Neural progenitor cell (in vitro differentiated cells): ENCODE measurements at places on chromosomes 16 and 17. TPM values are rescaled to one million over a fixed set of nuclear protein-coding genes. Genes with fewer than 3 reads are reported as not detected.
A peak's percentile ranks its signal among the peaks of the same experiment; 100 is the strongest.

Gene TEKT3
- total RNA-seq: 0.97 TPM in 1 of 2 replicates, not detected in the other

Gene RAB26
- total RNA-seq: 2.1 and 4.4 TPM in 2 replicates

Gene SCNN1G
- total RNA-seq: not detected in 2 replicates

Gene MYH8
- not detected in 2 replicates for total RNA-seq

Gene HAP1
- total RNA-seq: 0.45 and 1.7 TPM in 2 replicates

Gene TP53TG3D
- total RNA-seq: not detected in 2 replicates

Gene ENPP7
- not detected in 2 replicates for total RNA-seq

Gene OR1A1
- not detected in 2 replicates for total RNA-seq

Gene MAFG
- total RNA-seq: 8.1 and 12.9 TPM in 2 replicates

GRCh38 chr16:4746215-4746614 lies 11.9 kb downstream of the DNAAF8 start:
- peaks cover 20% of the 10 kb centered on the region for H3K4me1 ChIP-seq
- no peaks in the 10 kb centered on the region for H3K36me3 ChIP-seq
- H3K27ac ChIP-seq: no peak overlapping the region
- no peak for DNase-seq
- no peaks in the 10 kb centered on the region for H3K27me3 ChIP-seq

GRCh38 chr16:47366228-47366627 lies 94.6 kb downstream of the ITFG1 start:
- H3K4me1 ChIP-seq: peaks cover 13% of the 10 kb centered on the region
- H3K27ac ChIP-seq: no peak overlapping the region
- peak; percentile 12 for DNase-seq
- no peak overlapping the region for H3K4me3 ChIP-seq
- no peaks in the 10 kb centered on the region for H3K36me3 ChIP-seq

DNA sequence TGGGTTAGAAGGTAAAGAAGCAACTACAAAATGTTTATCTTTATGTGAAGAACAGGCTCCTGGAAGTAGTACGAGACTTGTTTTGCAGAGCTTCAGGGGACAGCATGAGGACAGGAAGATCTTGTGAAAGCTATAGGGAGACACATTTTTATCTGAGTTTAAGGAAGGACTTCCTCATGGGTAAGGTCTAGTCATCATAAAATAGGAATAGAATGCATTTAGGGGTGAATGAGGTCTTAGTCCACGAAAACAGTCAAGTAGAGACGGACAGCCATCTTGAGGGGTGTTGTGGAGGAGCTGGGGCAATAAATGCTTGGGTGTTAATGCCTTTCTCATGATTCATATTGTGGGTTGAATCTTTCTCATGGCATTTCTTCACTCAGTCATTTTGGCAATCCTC lies 24.3 kb downstream of the KCNJ16 start:
- no peaks in the 10 kb centered on the region for H3K36me3 ChIP-seq
- DNase-seq: no peak
- H3K27me3 ChIP-seq: no peaks in the 10 kb centered on the region
- H3K4me1 ChIP-seq: no peaks in the 10 kb centered on the region

DNA sequence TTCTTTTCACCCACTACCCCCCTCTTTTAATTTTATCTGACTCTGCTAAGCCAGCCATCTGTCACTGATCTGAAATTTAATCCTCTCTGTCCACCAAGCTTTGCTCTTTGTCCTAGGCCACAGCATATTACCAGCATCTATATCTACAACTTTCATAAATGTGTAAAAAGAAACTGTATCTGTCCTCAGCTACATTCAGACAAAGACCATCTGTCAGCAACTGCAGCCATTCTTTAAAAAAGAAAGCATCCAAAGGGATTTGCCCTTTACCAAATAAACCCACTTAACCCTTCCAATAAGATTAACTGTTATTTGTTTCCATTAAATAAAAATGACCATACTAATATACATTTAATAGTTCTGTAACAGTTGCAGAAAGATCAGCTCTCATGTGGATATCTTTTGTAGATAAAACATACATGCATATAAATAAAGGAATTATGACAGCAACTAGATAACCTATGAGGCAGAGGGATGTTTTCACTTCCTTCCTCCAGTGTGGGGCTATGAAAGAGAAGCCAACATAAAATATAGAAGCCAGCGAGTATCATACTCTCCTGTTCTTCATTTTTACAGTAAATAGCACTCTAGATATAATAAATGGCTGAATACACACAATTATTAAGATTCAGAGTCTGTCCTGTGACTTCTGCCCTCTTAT lies 602.5 kb upstream of the SALL1 start:
- no peak overlapping the region for H3K4me3 ChIP-seq
- H3K4me1 ChIP-seq: peaks cover 60% of the 10 kb centered on the region
- H3K27ac ChIP-seq: no peak overlapping the region

- no peaks in the 10 kb centered on the region for H3K36me3 ChIP-seq
- DNase-seq: no peak
- H3K27ac ChIP-seq: no peak overlapping the region
- no peak overlapping the region for H3K4me3 ChIP-seq
Measured at GRCh38 chr17:75704963-75705875, 16.0 kb upstream of the ITGB4 start.

DNA sequence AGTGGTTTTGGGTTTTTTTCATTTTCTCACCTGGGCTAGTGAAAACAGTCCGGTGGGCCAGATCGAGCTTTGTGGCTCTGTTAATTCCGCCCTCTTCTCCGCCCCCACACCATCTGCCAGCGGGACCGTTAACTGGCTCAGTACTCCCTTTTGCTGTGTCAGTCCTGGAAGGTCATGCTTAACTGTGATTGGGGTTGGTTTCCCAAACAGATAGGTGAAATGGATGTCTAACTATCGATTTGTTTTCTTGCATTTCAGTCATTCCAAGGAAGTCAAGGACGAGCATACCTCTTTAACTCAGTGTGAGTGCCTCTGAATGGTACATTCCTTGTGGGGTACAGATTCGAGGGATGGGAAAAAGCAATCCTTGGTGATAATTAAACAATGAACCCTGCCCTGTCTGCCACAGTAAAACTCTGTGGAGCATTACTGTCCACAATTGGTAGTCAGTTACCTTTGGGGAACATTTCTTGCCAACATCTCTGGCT lies 56.7 kb downstream of the YPEL2 start:
- DNase-seq: no peak
- no peaks in the 10 kb centered on the region for H3K27me3 ChIP-seq
- no peak overlapping the region for H3K27ac ChIP-seq
- H3K4me3 ChIP-seq: no peak overlapping the region
- no peaks in the 10 kb centered on the region for H3K36me3 ChIP-seq

DNA sequence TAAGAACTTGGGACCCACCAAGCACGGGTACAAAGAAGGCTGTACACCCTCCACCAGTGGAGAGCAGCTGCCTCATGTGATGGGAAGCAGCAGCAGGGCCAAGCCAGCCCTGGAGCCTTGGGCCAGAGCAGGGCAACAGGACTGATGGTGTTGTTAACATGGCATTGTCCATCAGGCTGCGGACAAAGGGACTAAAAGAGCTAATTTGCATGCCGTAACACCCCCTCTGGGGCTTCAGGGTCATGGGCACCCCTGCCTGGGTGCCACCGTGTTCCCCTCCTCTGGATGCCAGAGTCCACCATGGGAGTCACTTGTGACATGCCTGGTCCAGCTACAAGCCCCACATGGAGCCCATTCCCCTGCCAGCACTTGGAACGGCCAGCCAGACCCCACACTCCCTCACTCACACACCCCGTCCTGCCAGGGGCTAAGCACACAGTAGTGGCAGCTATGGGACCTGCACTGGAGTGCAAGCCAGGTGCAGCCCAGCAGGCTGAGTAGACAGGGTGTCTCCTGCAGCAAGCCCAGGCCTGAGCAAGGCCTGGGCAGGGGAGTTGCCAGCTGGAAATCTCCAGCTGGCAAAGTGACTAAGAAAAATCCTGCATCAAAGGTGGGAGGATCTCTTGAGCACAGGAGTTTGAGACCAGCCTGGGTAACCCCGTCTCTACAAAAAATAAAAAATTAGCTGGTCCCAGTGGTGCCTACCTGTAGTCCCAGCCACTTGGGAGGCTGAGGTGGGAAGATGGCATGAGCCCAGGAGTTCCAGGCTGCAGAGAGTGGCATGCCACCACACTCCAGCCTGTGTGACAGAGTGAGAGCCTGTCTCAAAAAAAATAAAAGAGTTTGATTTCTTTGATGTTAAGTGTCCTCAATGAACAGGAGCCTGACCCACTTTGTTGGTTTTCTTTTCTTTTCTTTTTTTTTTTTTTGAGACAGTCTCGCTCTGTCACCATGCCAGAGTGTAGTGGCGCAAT lies 33.7 kb downstream of the NOL11 start:
- no peaks in the 10 kb centered on the region for H3K27me3 ChIP-seq
- H3K27ac ChIP-seq: peak overlapping the region; percentile 27
- no peak for DNase-seq
- no peaks in the 10 kb centered on the region for H3K36me3 ChIP-seq
- no peak overlapping the region for H3K4me3 ChIP-seq

DNA sequence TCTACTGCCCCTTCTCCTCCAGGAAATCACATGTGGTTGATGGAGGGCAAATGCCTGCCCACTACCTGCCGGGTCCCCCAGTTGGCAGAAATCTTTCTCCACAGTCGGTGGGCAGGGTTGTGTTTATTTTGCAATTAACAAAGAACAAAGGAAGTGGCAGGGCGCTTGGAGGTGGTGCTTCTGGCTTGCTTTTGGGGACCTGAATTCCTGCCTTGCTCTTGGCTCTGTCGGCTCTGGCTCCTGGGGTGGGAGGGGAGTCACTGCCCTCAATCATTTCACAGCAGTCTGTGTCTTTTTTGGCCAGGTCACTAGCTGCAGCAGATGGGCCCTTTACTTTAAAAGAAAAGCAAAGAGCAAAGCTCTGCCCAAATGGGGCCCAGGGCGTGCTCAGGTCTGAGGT lies 69.2 kb downstream of the C16orf78 start:
- H3K4me1 ChIP-seq: peaks cover 38% of the 10 kb centered on the region
- peaks cover 41% of the 10 kb centered on the region for H3K27me3 ChIP-seq
- DNase-seq: no peak
- H3K4me3 ChIP-seq: no peak overlapping the region
- H3K36me3 ChIP-seq: no peaks in the 10 kb centered on the region
- no peak overlapping the region for H3K27ac ChIP-seq

GRCh38 chr17:60160829-60161501 lies 11.2 kb downstream of the CA4 start:
- H3K4me3 ChIP-seq: no peak overlapping the region
- H3K36me3 ChIP-seq: no peaks in the 10 kb centered on the region
- no peaks in the 10 kb centered on the region for H3K27me3 ChIP-seq
- no peak overlapping the region for H3K27ac ChIP-seq
- DNase-seq: no peak
- peaks cover 46% of the 10 kb centered on the region for H3K4me1 ChIP-seq

DNA sequence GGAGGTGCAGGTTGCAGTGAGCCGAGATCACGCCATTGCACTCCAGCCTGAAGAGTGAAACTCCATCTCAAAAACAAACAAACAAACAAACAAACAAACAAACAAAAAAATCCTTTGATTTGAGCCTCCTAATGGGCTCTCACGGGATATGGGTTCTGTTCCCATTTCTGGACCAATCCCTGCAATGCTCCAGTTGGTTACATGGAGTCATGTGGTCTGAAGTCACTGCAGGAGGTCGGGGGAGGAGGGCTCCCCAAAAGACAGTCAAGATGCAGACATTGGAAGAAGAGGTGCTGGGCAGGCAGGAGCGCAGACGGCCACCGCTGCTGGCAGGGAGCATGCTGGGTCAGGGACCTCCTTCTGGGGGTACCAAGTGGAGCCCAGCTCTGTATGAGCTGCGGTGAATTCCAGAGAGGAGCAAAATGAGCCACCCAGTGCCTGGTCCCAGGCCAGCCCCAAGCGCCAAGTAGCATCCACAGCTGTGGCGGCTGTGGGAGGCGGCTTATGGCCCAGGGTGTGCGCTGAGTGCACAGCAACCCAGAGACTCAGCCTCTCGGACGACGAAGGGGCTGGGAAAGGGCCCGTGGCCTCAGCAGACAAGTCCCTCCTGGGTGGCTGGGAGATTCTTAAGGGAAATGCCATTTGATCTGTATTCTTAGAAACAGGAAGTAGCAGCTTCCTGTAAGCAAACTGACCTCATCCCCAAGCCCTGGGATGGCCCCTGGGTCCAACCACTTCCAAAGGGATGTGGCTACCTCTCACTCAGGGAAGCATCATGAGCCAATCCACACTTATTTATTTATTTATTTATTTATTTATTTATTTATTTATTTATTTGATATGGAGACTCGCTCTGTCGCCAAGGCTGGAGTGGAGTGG lies 19.6 kb upstream of the ATP2A3 start:
- H3K27me3 ChIP-seq: no peaks in the 10 kb centered on the region
- no peaks in the 10 kb centered on the region for H3K36me3 ChIP-seq

GRCh38 chr17:17613708-17614114 lies 22.2 kb upstream of the PEMT start:
- no peaks in the 10 kb centered on the region for H3K36me3 ChIP-seq
- no peak overlapping the region for H3K27ac ChIP-seq
- no peaks in the 10 kb centered on the region for H3K4me1 ChIP-seq
- H3K27me3 ChIP-seq: no peaks in the 10 kb centered on the region

GRCh38 chr17:79515646-79516571 lies 94.9 kb downstream of the RBFOX3 start:
- no peak overlapping the region for H3K4me3 ChIP-seq
- peak; percentile 44 for DNase-seq
- peaks cover 13% of the 10 kb centered on the region for H3K4me1 ChIP-seq

DNA sequence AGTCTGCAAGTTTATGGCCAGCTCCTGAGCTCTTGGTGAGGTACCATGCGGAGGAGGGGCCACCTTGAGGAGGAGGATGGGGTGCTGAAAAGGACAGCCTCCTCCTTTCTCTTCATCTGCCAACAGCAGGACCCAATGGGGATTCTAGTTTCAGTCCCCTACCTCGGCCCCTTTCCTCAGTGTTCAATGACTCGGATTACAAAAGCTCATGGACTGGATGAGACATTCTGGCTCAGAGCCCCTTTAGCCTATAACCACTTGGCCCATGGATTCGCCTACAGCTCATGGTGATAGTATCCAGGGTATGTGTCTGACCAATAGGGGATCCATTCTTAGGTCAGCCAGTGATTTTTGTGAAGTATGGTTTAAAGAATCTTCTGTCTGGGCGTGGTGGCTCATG lies 8.5 kb upstream of the PIK3R6 start:
- no peak overlapping the region for H3K27ac ChIP-seq
- H3K36me3 ChIP-seq: no peaks in the 10 kb centered on the region
- peaks cover 7% of the 10 kb centered on the region for H3K4me1 ChIP-seq
- no peak for DNase-seq
- H3K4me3 ChIP-seq: no peak overlapping the region
- no peaks in the 10 kb centered on the region for H3K27me3 ChIP-seq

DNA sequence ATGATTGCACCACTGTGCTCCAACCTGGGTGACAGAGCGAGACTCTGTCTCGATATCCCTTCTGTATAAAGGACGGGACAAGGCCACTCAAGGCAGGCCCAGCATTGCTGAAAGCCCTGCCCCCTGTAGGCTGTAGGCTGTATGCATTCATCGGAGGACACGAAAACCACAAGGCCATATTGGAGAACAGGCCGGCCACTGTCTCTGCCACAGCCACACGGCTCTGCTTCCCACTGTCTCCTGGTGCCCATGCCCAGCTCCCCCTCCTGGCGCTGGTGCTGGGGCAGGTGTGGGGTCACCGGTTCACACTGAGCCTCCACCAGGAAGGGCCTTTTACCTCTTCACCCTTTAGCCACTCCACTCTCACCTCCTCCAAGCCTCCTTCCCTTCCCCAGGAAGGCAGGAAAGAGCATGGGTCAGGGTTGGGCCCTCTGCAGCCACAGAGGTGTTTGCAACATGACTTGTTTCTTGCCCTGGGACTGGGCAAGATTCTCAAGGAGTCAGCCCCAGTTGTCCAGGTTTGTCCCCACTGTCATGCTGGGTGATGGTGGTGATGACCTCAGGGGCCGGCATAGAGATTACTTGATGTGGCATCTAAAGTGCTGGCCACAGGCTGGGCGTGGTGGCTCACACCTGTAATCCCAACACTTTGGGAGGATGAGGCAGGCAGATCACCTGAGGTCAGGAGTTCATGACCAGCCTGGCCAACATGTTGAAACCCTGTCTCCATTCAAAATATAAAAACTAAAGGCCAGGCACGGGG lies 5.3 kb upstream of the NTN3 start:
- peaks cover 2% of the 10 kb centered on the region for H3K27me3 ChIP-seq
- no peak overlapping the region for H3K27ac ChIP-seq
- H3K4me3 ChIP-seq: no peak overlapping the region
- peaks cover 30% of the 10 kb centered on the region for H3K4me1 ChIP-seq
- no peaks in the 10 kb centered on the region for H3K36me3 ChIP-seq
